ENCODE measurements at places on chromosomes 4 and X.

DNA sequence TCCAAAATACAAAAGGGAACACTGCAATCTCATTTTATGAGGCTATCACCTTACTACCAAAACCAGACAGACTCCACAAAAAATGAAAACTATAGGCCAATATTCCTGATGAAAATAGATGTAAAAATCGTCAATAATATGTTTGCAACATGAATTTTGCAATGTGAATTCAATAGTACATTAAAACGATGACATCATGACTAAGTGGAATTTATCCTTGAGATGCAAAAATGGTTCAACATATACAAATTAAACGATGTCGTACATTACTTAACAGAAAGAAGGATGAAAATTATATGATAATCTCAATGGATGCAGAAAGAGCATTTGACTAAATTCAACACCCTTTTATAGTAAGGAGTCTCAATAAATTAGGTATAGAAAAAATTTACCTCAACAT, 123.0 kb downstream of the AREG start:
- no peak for DNase-seq

DNA sequence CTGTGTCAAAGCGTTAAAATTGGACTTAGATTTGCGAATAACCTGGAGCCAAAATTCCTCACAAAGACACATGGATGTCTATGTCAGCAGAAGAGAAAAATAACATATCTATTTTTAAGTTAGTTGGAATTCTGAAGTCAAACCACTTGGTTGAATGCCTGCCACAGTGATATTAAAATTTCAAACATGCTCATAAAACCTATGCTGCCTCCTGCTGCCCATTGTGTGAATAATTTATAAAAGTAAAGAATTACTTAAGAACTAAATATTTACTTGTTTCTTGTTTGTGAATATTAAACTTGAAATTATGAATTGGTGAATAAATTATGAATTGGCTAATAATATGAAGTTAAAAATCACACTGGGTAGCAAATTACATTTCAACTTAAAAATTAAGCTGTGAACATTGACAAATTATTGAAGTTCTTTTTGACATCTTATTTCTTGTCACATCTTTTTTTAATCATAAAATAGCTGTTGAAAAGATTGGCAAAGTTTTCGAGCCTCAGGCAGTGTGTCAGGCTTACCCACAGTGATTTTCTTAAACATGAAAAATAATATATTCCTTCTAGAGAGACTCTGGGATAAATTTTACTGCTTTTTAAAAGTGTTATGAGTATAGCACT, 35.4 kb downstream of the FABP2 start:
- DNase-seq = no peak

DNA sequence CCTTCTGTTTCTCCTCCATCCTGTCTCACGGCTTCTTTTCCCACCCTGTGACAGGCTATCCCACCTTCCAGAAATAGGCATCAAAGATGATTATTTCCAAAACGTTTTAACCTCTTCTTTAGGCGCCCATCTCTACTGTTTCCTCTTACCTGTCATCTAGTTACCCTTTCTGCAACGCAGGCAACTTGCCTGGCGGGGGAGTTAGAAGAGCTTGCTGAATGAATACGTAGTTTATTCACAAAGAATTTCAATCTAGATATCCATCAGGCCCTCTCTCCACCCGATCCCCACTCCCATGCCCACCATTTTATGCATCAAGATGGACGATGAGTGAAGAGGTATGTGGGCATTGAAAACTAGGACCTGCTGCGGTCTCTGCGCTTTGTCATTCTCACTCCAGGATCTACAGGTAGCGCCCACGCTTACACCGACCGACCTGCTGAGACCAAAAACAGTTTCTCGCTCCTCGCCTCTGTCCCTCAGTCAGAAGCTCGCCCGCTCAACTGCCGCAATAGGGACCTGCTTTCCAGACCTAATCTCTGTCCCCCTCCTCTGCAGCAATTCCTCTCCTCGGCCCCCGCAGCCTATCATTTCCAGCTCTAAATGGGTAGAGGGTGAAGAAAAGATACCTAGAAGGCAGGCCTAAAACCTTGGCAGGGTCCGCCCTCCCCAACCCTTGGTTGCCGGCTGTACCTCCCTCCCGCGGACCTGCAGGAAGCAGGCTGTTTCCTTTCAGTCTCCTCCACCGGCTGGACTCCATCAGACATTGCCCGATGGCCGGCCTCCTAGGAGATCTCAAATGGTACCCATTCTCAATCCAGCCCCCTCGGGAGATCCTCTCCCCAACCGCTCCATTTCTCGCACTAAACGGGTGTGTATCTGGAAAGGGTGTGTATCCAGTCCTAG, 624 bp downstream of the BEX5 start:
- DNase-seq = no peak

GRCh38 chr4:39716356-39716755, 18.4 kb downstream of the UBE2K start:
- DNase-seq = no peak

- DNase-seq = no peak
Measured at GRCh38 chrX:126141014-126141413, 25.1 kb downstream of the DCAF12L2 start.

- no peak for DNase-seq
Measured at GRCh38 chr4:71066737-71067716, 73.6 kb downstream of the DCK start.

DNA sequence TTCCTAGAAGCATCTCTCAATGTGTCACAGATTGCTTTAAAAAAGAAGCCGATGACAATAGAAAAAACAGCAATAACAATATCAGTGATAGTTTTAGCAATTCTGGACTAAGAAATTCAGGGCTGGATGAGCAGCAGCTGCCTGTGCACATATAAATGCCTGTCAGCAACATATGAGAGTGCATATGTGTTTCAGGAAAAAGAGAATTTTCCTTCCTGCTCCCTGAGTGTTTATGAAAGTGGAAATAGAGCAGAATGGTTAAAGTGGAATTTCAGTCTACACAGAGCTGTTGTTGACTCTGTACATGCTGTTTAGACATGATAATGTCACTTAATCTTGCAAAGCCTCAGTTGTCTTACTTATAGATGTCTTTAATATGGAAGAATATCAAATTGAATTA, 164.4 kb upstream of the PCDH7 start:
- no peak for DNase-seq

DNA sequence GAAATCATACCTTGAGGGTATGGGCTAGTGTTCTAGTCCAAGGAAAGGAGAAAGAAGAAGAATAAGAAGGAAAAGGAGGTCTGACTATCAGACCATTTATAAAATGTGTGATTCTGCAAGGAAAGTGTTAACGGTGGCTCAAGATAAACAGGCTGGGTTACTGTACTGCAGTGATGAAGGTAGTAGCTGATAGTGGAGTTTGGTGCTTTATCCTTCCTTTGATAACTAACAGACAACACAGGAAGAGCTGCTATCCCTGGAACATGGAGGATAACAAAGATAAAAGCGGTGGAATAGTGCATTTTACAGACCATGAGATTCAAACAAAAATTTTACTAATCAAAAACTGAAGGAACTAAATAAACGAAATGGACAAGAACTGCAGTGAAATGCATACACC, 2.6 kb downstream of the UNC5C start:
- DNase-seq = no peak

DNA sequence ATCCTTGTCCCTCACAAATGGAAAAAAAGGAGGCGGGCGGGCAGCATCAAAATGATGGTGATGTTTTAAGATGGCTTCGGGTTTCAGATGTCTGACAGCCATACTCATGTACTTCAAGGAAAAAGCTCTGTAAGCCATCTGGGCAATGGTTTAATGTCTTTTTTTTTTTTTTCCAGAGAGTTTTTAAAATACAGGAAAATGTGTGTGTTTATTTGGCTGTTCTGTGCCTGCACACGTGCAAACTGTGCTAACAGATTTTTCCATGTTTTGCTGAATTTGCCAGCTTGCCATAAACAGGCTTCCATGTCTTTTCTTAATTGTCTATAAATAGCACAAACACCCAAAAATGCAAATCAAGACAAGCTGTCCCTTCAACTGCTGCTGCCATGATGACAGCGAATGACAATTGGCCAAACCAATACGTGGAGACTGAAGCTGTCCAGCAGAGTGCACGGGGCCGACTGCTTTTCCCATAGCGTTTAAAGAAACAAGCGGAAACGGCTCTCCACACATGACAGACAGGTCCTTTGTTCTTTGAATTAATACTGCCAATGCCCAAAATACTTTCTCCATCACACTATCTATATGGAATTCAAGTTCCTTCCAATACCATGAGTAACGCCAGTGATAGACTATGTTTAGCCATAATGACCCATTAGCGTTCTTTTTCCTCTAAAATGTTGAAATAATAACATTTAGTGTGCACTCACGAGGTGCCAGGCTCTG, 35.7 kb downstream of the AFAP1 start:
- no peak for DNase-seq

- DNase-seq = no peak
Measured at GRCh38 chr4:81905971-81906370, 434.3 kb upstream of the RASGEF1B start.

DNA sequence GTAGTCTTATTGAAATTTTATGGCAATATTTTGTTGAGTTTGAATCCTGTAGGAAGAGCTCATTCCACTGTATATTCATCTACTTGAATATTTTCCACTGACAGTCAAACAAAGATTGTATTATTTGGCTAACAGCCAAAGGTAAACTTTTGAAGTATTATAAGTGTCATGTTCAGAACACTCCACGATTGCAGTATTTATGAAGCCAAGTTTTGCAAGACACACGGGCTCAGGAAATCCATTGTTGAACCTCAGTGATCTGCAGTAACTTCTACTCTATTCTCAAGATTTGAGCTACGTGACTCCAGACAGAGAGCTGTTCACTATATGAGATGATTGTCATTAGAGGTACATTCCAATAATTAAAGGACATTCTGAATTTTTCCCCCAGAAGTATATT, 302.7 kb upstream of the ADGRL3 start:
- DNase-seq = no peak

DNA sequence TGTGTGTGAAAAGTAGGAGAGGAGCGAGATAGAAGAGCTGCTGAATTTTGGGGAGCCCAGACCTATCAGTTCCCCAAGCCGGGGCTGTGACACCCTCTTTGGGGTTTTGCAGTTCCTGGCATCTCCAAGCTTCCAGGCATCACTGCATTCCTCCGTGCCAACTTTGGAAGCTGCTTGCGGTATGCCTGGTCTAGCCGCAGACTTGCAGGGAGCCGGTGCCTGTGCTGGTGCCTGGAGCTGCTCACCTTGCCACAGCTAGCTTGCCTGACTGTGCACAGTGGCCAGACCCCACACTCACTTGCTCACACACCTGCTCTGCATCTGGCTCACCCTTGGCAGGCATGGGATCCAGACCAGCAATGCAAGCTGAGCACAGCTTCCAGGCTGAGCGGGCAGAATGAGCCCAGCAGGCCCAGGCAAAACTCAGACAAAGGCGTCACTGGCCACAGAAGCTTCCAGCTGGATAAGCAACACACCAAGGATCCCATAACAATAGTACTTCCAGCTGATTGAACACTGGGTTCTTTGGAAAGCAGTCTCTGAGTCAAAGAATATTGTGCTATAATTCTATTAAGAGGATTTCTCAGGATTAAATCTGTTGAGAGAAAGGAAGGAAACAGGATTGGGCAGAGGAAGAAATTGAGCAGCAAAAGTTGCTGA, 390.9 kb downstream of the TEX13C start:
- no peak for DNase-seq

GRCh38 chr4:1451106-1451751, 45.0 kb upstream of the NKX1-1 start:
- no peak for DNase-seq

GRCh38 chr4:82975792-82976191, 34.8 kb downstream of the LIN54 start:
- DNase-seq = no peak

- DNase-seq = no peak
Measured at GRCh38 chr4:96154676-96155075, 314.8 kb downstream of the PDHA2 start.

DNA sequence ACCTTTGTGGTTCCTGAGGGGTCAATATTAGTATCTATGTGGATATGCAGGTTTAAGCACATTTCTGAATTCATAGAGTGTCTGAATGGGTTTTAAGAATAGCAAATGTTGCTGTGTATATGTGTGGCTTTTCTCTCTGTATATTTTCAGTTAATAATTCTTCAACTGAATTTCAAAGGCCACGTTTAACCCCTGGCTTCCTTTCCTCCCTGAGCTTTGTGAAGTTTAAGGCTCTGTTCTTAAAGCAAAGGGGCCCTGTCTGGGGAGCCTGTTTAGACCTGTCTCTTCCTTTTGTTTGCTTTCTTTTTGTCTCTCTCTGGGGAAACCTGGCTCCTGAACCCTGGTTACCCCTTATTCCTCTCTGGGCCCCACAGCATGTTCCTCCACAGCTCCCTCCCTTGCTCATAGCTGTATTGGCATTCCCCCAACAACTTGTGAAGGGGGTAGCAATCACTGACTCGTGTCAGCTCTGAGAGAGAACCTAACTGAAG, 139.1 kb downstream of the COL4A6 start:
- DNase-seq = no peak

DNA sequence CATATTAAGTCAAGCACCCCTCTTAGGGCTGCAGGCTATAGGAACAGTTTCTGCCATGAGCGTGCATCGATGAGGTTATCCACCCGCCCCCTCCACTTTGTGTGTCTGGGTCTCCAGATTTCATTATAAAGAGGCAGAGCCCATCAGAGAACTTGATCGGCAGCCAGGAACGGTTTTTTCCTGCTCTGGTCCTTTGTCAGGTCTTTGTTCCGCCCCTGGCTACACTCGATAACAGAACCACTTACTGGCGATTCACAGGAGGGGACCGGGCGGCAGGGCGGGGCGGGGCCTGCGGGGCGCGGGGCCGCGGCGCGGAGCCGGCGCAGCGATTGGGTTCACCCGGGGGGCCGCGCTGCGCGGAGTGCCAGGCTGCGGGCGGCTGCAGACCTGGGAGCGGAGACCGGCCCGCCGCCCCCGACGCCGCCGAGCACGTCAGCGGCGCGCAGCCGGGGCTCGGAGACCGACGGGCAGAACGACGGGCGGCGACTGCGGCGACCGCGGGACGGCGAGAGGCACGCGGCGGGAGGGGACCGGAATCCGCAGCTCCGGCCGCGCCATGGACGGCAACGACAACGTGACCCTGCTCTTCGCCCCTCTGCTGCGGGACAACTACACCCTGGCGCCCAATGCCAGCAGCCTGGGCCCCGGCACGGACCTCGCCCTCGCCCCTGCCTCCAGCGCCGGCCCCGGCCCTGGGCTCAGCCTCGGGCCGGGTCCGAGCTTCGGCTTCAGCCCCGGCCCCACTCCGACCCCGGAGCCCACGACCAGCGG, at the start of gene SLC10A4:
TSS of gene SLC10A4 (plus strand) at position 338 of the 771 bp plus-strand sequence. CDS start at position 557, 219 bp downstream.
- no peak for DNase-seq

DNA sequence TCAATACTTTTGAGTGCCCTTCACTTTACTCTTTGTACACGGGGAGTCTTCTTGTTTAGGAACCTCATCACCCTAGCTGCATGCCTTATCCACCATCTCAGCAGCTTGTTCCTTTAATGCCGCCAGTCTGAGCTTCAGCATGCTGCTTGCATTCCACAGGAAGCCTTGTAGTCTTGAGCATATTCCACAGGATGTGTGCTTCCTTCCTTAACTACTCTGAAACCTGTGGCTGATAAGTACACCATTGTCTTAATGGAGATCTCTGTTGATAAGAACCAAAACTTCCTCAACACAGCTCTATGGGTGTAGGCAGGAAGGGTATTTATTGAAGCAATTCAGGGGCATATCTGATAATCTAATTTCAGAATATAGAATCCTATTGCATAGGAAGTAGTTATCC, 24.4 kb upstream of the CCNI start:
- no peak for DNase-seq

Measured in stimulated activated CD4-positive, alpha-beta T cell treated with anti-CD3 and anti-CD28 coated beads, Interleukin-15, amount 100 ng/mL, for 1 hour (primary cell).